ENCODE measurements at places on chromosomes 7 and 10. TPM values are rescaled to one million over a fixed set of nuclear protein-coding genes. Genes with fewer than 3 reads are reported as not detected.

Gene SH2D4B
- total RNA-seq: not detected

Gene VSTM2A
- total RNA-seq: not detected

Gene TEX47
- total RNA-seq: not detected

Gene DUSP5
- total RNA-seq: 6.8 TPM

Gene FAM241B
- total RNA-seq: 3.3 TPM

GRCh38 chr10:110793886-110794285 lies 77.8 kb upstream of the PDCD4 start:
- DNase-seq: no peak

- no peak for DNase-seq
These were observed 79.6 kb downstream of the ANKRD7 start for GRCh38 chr7:118304100-118304499.

DNA sequence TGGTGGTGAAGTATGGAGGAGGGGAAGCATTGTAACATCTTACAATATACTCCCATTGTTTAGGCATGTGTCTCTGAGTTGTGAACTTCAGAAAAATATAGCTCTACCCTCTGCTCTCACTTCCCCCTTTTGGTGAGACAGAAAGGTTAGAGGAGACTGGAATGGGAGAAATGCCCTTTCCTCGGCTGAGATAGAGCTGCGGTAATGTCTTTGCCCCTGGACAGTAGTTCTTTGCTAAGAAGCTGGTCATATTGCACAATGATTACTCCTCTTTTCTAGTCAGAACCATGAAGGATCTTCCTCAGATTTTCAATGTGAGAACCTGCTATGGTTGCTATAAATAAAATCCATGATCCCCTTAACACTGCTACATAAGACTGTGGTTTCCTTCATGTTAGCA lies 171.0 kb downstream of the SEM1 start:
- DNase-seq: no peak

- DNase-seq: no peak
These were observed 128.7 kb downstream of the C10orf105 start for GRCh38 chr10:71590781-71591350.

- no peak for DNase-seq
These were observed 390.0 kb downstream of the EXOC4 start for GRCh38 chr7:133642907-133643306.

DNA sequence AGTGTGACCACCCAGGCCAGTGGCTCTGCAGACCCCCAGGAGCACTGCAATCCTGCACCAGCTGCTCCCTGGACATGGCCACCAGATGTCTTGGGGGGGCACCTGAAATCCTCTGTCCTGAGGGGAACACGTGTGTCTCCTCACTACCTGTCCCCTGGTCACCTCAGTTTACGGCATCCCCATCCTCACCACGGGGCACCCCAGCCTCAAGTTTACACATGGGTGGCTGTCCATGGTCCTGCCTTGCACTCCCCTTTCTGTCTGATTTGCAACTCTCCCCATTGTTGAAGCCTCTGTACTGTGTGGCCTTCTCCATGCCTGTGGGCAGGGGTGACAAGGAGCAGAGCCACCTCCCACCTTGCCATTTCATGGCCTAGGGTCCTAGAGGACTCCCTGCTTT lies 67.2 kb downstream of the RAMP3 start:
- no peak for DNase-seq

DNA sequence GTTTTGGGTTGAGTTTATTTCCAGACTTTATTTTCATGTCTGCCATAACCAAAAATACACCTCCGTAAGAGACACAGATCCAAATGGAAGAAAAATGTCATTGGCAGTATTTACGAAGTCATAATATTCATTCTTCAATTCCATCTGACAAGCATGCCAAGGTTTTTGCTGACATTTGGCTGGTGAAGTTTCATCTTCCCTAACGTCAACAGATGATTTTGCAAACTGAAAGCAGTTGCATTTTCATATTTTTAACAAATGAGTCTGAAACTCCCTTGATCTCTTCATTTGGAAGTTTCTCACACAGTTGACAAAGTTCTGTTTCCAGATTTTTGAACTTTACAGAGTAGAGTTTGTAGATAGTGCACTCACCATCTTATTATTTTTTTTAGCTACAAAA lies 114.5 kb downstream of the CALN1 start:
- DNase-seq: no peak

DNA sequence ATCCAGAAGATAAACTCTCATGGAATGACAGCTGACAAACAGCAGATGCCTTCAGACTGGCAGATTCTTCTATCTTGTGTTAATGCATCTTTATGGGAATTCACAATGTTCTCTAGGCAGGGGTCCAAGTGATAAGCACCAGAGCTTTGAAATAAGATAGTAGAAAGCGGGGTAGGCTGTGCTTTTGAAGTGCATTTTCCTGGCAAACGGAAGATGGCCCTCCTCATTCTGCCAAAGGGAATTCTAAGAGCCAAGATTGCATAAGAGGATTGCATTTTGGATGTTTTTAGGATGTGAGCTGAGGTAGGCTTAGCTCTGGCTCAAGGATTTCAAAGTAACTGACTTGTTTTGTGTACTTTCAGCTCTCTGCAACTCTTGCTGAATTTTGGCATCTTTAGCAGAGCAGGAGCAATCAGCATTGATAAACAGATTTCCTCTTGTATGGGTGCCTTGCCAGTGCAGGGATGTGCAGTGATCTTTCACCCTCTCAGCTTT lies 298.5 kb upstream of the KLF6 start:
- no peak for DNase-seq

- peak; percentile 48 for DNase-seq
These were observed 2.0 kb downstream of the GFRA1 start for GRCh38 chr10:116270771-116271592.
